Endodermal cell (in vitro differentiated cells): ENCODE measurements at places on chromosomes 1 and 21. TPM values are rescaled to one million over a fixed set of nuclear protein-coding genes. Genes with fewer than 3 reads are reported as not detected.
A peak's percentile ranks its signal among the peaks of the same experiment; 100 is the strongest.

TRPM2 gene
- total RNA-seq = 1.6 and 2.1 TPM in 2 replicates

TMEM81 gene
- total RNA-seq = 3.0 and 4.9 TPM in 2 replicates

KIF14 gene
- 13.5 and 14.7 TPM in 2 replicates for total RNA-seq

FNDC5 gene
- 3.9 and 6.0 TPM in 2 replicates for total RNA-seq

B3GALT2 gene
- total RNA-seq = not detected in 2 replicates

CD1D gene
- total RNA-seq = 1.7 to 3.0 TPM (median 1.9 TPM) in 3 replicates

APOBEC4 gene
- not detected in 2 replicates for total RNA-seq

KCNJ9 gene
- not detected in 3 replicates for total RNA-seq

SYNC gene
- total RNA-seq = 0.18 and 0.47 TPM in 2 replicates

LRRC8C gene
- 2.1 and 2.5 TPM in 2 replicates for total RNA-seq

OR2L13 gene
- total RNA-seq = not detected in 3 replicates

DNA sequence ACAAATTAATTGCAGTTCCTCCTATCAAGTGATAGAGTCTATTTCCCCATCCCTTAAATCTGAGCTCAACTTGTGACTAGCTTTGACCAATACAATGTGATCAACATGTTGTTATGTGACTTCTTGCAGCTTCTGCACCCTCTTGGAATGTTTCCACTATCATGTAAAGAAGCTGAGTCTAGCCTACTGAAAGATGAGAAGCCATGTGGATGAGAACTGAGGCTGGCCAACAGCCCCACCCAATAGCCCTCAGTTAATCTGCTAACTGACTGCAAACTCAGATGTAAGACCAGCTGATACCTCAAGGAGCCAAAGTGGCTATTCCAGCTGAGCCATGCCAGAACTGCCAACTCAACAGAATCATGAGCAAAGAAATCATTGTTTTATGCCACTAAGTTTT is 44.0 kb downstream of the LYST start:
- DNase-seq = no peak

DNA sequence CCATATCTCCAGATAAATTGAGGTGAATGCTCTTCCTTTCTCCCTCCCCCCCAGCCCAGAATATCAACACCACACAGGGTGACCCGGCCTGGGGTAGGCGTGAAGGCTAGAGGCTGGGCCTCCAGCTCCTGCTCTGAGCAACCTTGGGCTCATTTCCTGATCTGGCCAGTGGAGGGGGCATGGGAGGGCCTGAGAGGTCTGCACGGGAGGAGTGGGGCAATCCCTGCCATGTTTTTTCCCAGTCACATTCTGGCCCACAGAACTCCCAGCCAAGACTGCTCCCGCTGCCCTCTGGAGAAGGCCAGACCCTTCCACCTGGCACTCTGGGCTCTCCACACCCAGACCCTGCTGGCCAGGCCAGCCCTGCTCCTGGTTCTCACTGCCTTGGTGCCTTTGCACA is 3.9 kb downstream of the CLDN19 start:
- DNase-seq = peak; percentile 87

DNA sequence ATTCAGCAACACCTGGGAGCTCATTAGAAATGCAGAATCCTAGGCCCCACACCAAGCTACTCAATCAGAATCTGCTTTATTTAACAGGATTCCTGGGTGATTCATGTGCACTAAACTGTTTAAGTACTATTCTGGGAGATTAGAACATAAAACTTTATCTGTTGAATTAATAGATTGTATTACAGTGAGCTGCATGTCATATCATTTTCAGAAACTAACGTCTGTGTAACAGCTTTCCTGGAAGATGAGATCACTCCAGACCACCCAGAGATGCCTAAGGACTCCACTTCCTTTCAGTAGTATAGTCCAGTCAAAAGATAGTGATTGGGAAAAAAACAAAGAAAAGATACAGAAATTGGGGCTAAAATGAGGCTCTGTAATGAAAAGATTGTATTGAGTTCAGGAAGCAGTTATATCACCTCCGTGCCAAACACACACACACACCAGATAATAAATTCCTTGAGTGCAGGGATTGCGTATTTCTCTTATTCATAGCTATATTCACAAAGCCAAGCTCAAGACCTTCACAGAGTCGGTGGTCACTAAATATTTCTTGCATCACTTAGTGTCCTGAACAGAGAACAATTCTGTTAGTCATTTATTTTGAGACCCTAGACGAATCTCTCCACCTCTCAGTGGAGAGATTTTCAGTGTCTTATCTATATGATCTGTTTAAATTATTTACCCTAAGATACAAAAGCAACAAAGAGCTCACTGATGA is 178.2 kb downstream of the DSCAM start:
- no peak for DNase-seq

DNA sequence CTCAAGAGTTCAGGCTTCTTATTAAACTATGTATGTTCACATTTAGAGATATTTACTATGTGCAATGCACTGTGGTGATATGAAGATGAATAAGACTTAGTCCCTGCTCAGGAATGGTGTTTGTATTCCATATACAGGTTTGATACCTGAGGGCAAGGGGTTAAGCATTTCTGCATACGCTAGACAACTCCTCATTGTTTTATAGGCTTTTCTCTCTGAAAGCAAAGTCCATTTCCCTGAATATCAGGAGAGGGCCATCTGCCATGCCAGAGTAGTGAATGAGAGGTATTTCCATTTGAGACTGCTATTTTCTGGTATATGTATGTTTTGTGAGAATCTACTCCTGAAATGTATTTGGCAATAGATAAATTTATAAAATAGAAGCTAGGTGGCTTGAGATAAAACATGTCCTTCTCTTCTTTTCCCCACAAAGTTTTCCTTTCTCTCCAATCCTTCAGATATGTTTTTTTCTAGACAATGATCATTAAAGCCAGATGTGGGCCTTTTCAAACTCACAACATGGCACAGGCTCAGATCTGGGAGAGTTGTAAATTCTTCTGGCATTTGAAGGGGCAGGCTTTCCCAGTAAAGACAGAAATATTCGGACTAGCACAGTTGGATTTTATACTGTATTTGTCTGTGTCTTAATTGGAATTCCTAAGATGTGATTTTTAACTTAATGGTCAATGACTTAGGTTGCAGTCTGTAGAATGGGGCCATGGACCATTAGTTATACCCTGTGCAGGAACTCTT is 73.3 kb upstream of the WDR26 start:
- no peak for DNase-seq

GRCh38 chr1:34831721-34832246 is 27.8 kb downstream of the SMIM12 start:
- peak; percentile 36 for DNase-seq

DNA sequence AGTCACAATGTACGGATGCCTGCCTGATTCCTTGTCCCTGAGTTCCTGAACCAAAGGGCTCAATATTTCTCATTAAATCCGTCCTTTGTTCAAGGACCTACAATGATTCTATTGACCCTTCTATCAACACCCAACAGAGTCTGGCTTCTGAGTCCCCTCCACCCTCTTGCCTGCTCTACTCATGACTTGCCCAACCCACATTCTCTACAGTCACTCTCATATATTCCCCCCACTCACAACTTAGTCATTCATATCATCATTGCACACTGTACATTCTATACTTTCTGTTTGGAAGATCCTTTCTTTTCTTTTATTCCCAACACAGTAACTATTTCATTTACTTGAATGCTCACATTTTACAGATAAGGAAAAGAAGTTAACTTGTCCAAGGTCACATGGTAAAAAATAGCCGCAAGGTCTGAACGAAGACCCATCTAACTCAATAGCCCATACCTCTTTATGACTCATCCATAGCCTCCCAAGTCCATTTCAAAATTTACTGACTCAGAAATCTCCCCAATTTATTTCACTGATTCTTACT is 3.6 kb downstream of the OTUD7B start:
- DNase-seq = no peak

GRCh38 chr1:179321533-179322216 is 28.1 kb downstream of the SOAT1 start:
- no peak for DNase-seq

- peak; percentile 31 for DNase-seq
Observed at GRCh38 chr21:45078371-45078770, 4.0 kb downstream of the ADARB1 start.

- DNase-seq = no peak
Observed at GRCh38 chr1:224640018-224640417, 23.9 kb downstream of the CNIH3 start.

DNA sequence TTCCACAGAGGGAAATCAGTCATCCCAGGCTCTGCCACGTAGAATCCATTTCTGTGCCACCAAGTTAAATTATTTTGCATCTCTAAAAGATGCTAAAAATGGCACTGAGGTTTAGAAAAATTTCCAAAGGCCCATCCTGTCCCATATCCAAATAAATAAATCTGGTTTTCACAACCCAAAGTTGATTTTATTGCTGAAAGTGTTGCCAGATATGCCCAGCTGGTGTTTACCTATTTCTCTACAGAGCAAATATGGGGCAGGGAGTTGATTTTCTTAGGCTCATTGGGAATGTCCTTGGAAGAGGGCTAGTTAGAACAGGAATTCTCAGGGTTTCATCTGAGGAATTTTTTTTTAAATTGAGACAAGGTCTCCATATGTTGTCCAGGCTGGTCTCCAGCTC is 19.0 kb downstream of the MAP1LC3C start:
- DNase-seq = no peak

DNA sequence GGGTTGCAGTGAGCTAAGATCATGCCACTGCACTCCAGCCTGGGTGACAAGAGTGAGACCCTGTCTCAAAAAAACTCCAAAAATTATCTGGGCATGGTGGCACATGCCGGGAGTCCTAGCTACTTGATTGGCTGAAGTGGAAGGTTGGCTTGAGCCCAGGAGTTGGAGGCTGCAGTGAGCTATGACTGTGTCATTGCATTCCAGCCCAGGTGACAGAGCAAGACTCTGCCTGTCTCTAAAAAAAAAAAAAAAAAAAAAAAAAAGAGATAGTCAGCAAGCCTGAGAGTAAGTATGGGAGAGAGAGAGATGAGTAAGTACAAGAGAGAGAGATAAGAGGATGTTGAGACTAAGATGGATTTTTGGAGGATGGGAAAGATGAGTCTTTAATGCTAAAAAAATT is 180.8 kb upstream of the CACYBP start:
- DNase-seq = no peak

GRCh38 chr1:236774926-236775325 is 20.2 kb upstream of the MTR start:
- peak; percentile 56 for DNase-seq

DNA sequence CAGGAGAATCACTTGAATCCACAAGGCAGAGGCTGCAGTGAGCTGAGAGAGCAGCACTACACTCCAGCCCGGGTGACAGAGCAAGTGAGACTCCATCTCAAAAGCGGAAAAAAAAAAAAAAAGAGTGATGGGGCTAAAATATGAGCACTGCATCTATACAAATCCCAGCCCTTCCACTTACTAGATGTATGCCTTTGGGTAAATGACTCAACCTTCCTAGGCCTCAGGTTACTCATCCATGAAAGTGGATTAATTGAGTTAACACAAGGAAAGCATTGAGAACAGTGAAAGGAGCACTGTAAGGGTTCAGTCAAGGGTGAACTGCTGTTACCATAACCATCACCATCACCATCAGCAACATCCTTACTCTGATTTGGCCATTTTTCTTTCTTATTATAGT is 226.4 kb upstream of the C8B start:
- no peak for DNase-seq

- DNase-seq = peak; percentile 88
Observed at GRCh38 chr1:17377325-17377953, 5.4 kb downstream of the PADI6 start.

DNA sequence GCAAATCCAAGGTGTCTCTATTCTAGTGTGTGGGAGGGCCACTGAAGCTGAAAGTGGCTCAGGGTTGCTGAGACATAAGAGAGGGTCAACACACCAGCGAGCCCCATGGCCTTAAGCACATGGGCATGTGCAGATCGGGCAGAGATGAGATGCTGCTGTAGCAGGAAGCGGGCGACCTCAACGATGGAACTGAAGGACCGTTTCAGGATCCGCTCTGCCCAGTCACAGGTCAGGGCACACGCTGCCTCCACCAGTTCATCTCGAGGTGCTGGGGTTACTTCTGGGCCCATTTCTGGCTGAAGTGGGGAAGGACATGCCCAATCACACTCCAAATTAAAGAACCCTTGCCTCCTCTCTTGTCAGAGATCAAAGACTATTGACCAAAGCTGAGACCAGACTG is 3.5 kb downstream of the RFX5 start:
- DNase-seq = no peak

DNA sequence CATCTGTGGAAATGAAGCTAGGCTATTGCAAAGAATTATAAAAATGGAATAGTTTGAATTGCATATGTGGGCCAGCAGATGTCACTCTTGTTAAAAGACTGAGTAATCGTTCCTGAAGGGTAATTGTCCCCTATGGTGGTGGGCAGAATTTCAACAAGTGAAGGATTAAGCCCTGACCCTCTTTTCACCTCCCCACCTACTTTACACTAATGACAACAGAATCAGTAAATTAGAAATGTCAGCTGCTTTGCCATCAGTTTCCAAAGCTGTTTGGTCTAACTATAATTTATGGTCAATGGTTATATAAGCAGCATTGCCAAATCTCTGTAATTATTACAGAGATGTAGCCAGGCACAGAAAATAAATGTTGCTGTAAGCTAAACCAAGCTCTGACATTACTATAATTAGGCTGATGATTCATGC is 898.6 kb downstream of the AMY1C start:
- no peak for DNase-seq

DNA sequence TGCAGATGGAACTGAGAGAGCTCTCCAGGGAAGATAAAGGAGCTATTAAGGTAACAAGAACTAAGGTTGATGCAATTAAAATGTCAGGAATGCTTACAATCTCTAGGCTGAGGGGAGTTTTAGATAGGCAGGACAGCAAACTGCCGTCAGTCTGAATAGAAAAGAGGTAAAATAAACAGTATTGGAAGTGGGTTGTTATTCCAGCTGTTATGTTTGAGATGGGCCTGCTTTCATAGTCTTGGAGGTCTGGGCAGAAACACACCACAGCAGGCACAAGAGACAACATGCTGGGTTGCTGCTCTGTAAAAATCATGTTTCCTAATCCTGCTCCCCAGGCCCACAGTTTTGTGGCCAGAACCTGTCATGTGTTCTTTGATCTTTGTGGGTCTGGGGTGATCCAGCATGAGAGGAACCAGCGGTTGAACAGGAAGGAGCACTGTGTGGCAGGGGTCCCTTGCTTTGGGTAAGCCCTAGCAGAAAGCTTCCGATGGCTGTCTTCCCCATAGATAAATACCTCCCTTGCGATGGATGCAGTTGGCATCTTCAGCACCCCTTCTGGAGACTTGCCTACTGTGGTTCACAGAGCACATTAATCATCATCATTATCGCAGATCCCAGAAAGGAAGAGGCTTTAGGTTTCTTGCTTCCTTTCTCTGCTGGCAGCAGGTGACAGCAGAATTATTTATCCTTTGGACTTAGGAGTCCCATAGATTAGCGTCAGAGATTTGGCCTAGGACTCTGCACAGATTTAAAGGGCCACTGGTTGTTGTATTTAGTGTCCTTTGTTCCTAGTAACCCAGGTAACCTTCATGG is 97.1 kb downstream of the AK5 start:
- DNase-seq = no peak

- no peak for DNase-seq
Observed at GRCh38 chr1:94309829-94310569, 72.6 kb upstream of the ARHGAP29 start.

- DNase-seq = no peak
Observed at GRCh38 chr1:94178901-94179300, 58.0 kb upstream of the ABCA4 start.

GRCh38 chr1:58964428-58964827 is 180.6 kb upstream of the JUN start:
- DNase-seq = no peak

GRCh38 chr1:39130325-39130724 is 74.2 kb upstream of the MACF1 start:
- no peak for DNase-seq

- DNase-seq = no peak
Observed at GRCh38 chr1:75097654-75098053, 36.5 kb upstream of the LHX8 start.

- DNase-seq = no peak
Observed at GRCh38 chr1:66396212-66396890, 137.6 kb upstream of the SGIP1 start.
